Body of pancreas (tissue), 4 donors: ENCODE measurements at places on chromosomes 4 and X.

- no peak for DNase-seq
Observed at GRCh38 chr4:183867247-183867646, 37.9 kb upstream of the STOX2 start.

DNA sequence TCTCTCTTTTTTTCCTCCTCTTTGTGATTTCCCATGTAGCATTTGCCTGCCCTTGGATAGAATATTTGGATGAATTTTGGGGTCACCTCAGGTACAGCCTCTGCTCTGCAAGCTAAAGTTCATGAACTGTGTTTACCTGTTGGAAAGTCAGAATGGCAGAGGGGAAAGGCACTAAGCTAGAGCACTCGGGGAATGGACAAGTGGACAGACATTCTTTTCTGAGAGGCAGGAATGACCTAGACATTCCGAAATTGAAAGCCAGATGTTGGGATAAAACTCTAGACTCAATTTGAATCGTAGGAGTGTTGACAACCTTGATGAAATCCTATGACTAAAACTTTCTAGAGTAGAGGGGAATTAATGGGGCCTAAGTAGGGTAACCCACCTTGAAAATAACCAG lies 56.1 kb downstream of the LUZP4 start:
- DNase-seq: no peak

GRCh38 chrX:124529786-124530185 lies 183.4 kb downstream of the SH2D1A start:
- DNase-seq: no peak

GRCh38 chrX:124216396-124217115 lies 115.9 kb upstream of the TEX13D start:
- DNase-seq: no peak
